ENCODE measurements at places on chromosomes 16 and 17. TPM values are rescaled to one million over a fixed set of nuclear protein-coding genes. Genes with fewer than 3 reads are reported as not detected.

The HSPB9 gene
- total RNA-seq: 0.11 TPM

The SETD1A gene
- 6.9 TPM for total RNA-seq

The PPL gene
- 14.9 TPM for total RNA-seq

GRCh38 chr17:29909236-29910003, 20.6 kb downstream of the SSH2 start:
- no peak for DNase-seq

Data from Right ventricle myocardium superior (tissue), 1 donor.